NAMALWA (cell line): ENCODE measurements at places on chromosomes 5 and 9.

DNA sequence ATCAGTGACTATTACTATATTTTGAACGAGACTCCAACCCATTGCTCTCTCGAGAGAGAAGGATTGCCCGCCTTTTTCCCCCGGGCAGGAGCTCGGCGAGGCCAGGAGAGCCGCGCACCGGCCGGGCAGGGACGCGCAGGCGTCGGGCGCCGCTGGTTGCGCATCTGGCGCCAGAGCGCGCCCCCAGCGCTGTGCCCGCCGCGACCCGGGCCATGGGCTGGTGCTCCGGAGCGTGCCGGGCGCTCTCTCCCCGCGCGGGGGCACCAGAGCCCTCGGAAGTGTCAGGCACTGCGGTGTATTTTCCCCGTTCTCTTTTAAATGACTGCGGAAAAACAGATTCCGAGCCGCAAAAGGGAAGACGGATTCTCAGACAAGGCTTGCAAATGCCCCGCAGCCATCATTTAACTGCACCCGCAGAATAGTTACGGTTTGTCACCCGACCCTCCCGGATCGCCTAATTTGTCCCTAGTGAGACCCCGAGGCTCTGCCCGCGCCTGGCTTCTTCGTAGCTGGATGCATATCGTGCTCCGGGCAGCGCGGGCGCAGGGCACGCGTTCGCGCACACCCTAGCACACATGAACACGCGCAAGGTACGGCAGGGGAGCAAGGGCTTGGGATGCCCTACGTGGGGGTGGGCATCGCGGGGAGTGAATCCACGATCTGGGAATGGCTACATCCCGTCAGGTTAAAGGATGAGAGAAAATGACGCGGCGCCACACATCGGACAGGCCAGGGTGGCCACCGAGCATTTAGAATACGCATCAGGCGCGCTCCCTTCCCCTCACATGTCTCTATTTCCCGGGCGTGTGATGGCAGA, 1.1 kb upstream of the NTRK2 start:
- DNase-seq = no peak

DNA sequence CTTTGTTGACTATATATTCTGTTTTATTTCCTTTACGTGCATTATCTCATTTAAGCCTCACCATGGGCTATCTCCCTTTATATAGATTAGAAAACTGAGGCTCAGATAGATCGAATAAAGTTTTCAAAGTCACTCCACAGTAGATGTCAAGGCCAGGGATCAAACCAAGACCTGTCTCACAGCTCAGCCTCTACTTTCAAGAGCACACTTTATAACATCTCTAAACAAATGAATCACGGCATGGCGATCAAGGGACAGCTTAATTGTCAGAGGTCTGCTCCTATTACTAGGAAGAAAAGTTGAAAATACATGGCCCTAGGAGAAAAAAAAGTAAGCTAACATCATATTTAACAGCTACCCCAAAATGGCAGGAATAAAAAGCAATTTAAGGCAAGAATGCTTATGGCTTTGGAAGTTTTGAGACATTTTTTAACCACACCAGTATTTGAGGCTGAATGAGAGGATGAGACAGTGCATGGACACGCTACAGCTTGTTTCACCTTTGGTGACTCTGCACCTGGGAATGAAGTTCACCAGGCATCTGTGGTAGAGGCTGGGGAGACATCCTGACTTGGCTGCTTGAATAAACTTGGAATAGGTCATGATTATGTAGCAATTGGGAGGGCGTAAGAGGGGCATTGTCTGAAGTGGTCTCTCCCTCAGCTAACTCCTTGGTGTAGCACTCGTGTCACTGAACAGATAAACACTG, 486.8 kb upstream of the WWC1 start:
- DNase-seq = no peak

- no peak for DNase-seq
Observed at GRCh38 chr5:91443761-91444467, 60.8 kb upstream of the ARRDC3 start.

DNA sequence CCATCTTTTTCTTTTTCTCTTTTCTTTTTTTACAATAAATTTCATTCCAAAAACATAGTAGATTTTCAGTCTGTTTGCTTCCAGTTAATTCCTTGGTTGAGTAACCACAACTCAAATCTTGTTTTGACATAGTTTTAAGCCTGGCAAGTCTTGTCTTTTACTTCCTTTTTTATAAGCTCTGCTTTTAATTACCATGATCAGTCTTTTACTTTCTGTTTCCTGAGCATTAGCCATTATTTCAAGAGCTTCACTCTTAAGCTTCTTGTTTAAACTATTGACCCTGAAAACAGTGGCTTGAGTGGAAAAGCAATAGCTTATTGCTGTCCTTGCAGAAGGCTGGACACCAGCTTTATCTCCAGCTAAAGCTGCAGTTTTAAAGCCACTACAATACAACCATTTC, 1363.3 kb downstream of the MAT2B start:
- peak; percentile 5 for DNase-seq

- peak; percentile 15 for DNase-seq
Observed at GRCh38 chr5:170986598-170986997, 124.8 kb downstream of the RANBP17 start.

- no peak for DNase-seq
Observed at GRCh38 chr9:131697908-131698617, 41.8 kb downstream of the RAPGEF1 start.

- no peak for DNase-seq
Observed at GRCh38 chr5:36666274-36666673, 59.9 kb downstream of the SLC1A3 start.

DNA sequence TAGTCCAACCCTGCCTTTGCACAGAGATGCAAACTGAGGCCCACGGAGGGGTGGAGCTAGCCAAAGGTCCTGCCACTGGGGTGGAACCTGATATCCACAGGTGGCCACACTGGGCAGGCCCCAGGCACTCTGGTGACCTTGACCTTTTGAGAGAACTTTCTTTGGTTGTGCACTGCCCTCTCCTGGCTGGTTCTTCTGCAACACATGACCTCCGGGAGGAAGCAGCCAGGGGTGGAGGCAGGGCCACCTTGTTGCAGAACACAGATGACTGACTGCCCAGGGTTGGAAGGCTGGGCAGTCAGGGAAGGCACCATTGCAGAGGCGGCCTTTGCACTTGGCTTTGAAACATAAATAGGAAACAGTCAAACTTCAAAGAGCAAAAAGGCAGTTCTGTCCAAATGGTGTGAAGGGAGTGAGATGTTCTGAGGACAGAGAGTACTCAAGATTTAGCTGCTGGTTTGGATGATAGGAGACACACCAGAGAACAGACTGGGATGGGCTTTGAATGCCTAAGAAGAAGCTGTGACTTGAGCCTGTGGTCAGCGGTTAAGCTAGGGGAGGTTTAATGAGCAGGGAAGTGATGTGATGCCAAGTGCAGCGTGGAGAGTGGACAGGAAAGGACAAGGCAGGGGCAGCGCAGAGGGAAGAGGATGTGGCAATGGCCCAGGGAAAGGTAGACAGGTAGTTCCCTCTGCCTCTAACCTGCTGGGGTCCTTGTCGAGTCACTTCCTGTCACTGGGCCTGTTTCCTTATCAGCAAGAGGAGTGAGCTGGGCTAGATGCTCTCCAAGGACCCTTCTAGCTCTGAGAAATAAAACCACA, 6.8 kb upstream of the TCOF1 start:
- DNase-seq = peak; percentile 73

DNA sequence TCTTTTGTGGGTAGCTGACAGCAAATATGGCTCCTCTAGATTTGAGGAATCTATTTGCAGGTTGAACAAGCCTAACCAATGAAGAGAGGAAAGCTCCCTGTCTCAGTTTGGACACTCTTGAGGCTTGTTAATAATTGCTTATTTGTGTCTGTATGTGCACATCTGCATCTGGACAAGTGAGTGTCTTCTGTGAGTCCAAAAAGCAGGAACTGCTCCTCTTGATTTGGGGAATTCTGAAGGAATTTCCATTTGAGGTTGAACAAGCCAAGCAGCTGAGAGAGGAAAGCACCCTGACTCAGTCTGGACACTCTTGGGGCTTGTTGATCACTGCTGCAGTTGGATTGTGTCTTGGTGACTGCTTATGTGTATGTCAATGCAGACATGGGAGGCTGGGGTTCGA, 211.6 kb downstream of the DTWD2 start:
- DNase-seq = no peak

GRCh38 chr5:10712574-10713366, 48.3 kb downstream of the DAP start:
- DNase-seq = no peak

DNA sequence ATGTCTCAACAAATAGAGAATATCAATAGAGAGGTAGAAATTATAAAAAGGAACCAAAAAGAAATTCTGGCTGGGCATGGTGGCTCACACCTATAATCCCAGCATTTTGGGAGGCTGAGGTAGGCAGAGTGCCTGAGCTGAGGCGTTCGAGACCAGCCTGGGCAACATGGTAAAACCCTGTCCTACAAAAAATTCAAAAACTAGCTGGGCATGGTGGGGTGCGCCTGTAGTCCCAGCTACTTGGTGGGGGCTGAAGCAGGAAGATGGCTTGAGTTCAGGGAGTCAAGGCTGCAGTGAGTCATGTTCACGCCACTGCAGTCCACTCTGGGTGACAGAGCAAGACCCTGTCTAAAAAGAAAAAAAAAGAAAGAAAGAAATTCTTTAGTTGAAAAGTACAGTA, 24.9 kb downstream of the IPPK start:
- no peak for DNase-seq

DNA sequence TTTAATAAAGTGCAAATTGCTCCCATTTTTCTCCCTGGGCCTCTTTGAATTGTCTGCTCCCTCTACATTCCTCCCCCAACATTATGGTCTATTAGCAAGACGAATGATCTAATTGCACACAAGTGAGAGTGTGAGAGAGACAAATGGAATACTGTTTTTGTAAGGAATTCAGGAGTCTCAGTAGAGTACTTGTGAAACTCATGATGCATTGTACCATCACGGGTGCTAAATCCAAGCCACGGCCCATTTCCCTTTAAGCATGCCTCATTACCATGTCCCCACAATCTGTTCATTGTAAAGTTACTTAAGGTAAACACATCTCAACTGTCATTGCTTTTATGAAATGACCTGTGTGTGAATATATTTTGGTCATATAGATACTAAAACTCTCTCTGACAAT, 62.8 kb downstream of the CD180 start:
- DNase-seq = no peak

DNA sequence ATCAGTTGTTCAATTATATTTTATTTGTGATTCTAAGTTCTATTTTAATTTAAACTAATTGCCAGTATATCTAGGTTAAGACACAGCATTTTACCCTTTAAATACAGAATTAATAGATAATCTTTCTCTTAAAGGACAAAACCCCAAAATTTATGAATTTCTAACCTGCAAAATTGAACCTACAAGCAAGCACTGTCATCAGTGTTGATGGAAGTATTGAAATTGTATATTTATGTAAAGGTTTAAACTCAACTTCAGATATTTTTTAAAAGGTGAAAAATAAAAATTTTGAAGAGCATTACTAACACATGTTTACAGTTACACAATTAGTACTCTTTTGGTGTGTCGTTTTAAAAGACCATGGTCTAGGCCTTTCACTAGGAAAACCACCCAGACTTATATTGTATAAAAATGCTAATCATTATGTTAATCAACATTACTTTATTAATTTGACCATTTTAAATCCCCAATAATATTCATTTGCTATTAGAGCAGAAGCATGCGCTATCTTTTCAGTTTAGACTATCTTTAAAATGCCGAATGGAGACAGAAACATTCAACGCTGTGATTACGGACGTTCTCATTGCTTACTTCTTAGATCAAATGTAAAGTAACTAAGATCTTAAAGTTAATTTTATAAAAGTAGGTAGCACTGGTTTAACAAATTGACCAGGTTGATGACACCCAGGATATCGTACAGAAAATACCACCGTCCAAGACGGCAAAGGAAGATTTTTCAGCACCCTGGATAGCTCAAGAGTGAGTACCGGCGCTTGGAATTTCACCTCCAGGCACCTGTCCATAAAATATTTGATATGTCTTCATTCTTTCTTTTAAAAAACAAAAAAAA, 3.2 kb downstream of the OTP start:
- DNase-seq = no peak

- DNase-seq = no peak
Observed at GRCh38 chr5:110096419-110096818, 406.7 kb downstream of the MAN2A1 start.

GRCh38 chr5:151673421-151673820, 13.3 kb downstream of the SPARC start:
- DNase-seq = no peak

GRCh38 chr5:109199289-109199688, 210.5 kb downstream of the PJA2 start:
- DNase-seq = no peak

DNA sequence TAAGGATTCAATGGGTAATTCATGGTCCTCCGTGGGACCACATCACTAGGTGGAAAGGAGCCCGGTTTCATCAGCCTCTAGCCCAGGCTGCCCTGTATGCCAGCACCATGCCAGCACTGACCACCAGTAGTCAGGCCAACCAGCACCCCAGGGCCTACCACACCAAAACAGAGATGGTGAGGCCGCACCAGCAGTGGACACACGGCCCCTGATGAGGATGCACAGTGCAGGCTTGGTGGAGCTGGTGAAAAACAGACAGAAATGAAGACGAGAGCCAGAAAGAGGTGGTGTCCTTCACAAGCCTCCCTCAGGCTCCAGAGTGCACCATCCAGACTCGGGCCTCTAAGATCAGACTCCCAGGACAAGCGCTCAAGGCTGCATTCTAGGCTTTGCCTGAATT, 128.2 kb downstream of the MED10 start:
- DNase-seq = no peak

DNA sequence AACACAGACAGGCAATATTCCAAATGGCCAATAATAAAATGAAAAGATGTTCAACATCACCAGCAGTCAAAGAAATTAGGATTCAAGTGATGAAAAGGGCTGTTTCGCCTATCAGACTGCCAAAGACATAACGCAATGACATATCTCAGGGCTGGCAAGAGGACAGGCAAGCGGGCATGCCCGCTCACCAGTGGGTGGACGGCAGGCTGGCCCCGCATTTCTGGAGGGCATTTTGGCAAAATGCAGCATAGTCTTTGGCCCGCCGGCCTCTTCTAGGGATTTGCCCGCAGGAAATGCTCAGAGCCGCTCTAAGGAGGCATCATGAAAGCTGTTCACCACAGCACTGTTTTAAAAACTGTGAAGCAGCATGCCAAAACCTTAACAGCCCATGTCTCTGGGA, 1.4 kb upstream of the PPP1R26 start:
- DNase-seq = no peak

DNA sequence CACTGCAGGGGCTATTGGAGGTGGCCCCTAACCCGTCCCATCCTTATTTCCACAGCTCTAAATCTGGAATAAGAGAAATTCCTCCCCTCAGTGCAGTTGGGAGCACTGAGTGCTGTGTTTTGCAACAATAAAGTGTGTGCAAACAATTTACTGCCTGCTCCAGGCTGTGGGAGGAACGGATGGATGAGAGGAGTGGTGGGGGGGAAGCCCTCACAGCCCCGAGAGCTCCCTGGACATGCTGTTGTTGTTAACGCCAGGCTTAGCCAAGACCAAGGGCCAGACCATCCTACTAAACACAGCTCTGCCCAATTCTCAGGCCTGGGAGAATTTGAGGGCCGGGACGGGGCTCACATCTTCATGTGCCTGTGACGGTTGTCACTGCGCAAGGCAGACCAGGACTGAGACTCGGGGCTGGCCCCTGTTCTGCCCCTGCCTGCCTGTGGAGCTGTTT, 200.2 kb downstream of the DAB2IP start:
- no peak for DNase-seq

GRCh38 chr5:6633469-6634245, 417 bp downstream of the SRD5A1 start:
- DNase-seq = peak; percentile 42

GRCh38 chr9:14941501-14942405, 31.5 kb upstream of the FREM1 start:
- DNase-seq = no peak
